ENCODE measurements at places on chromosomes 16 and 17.

DNA sequence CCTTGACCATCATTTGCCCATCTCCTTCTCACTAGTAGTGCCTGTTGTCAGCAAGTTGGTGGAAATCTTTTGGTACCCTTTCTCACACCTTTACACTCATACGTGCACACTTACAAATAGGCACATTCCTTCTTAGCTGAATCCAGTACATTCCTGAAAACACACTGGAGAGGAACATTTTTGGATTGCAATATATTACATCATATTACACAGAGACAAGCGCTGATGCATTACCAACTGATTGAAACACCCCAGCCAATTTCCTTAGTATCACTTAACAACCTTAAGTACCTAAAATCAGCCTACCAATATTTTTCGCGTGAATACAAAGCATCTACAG, 64.1 kb downstream of the PLCG2 start:
- no peak for DNase-seq

- DNase-seq = no peak
Observed at GRCh38 chr17:80349151-80349651, 65.8 kb upstream of the ENDOV start.

DNA sequence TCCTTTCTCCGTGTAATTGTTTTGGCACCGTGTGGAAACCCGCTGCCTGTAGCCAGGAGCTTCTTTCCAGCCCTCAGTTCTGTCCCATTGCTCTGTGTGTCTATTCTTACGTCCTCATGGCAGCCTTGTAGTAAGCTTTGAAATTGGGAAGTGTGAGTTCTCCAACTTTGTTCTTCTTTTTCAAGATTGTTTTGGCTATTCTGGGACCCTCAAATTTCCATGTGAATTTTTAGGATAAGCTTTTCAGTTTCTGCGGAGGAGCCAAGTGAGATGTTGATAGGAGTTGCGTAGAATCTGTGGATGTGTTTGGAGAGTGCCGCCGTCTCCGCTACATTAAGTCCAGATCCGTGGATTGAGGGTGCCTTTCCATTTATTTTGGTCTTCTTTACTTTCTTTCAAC, 15.2 kb downstream of the CHMP6 start:
- no peak for DNase-seq

- DNase-seq = no peak
Observed at GRCh38 chr16:74186561-74186971, 110.0 kb upstream of the PSMD7 start.

GRCh38 chr17:11644265-11645212, 46.3 kb downstream of the DNAH9 start:
- DNase-seq = no peak

DNA sequence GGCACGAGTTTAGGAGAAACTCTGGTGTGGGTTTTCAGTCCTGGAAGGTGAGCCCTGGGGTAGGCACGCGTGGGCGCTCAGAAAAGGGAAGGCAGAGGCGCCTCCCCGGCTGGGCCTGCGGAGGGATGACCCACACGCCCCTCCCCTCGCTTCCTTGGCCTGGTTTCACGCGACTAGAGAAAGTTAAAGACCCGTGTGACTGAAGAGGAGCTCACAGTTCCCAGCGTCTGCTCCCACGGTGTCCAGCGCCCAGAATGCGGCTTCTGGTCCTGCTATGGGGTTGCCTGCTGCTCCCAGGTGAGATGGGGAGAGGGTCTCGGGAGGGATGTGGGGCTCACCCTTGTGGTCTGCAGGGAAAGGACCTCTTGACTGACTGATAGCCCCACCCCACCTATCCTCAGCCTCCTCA, at the start of gene CD300LG:
CD300LG (plus strand) TSS at position 214 of the 409 bp plus-strand sequence; CDS start at position 255, 41 bp downstream.
- DNase-seq = no peak

- no peak for DNase-seq
Observed at GRCh38 chr16:80997139-80997798, 9.4 kb downstream of the CMC2 start.

GRCh38 chr16:9370061-9370491, 278.6 kb downstream of the HAPSTR1 start:
- DNase-seq = peak; percentile 62

DNA sequence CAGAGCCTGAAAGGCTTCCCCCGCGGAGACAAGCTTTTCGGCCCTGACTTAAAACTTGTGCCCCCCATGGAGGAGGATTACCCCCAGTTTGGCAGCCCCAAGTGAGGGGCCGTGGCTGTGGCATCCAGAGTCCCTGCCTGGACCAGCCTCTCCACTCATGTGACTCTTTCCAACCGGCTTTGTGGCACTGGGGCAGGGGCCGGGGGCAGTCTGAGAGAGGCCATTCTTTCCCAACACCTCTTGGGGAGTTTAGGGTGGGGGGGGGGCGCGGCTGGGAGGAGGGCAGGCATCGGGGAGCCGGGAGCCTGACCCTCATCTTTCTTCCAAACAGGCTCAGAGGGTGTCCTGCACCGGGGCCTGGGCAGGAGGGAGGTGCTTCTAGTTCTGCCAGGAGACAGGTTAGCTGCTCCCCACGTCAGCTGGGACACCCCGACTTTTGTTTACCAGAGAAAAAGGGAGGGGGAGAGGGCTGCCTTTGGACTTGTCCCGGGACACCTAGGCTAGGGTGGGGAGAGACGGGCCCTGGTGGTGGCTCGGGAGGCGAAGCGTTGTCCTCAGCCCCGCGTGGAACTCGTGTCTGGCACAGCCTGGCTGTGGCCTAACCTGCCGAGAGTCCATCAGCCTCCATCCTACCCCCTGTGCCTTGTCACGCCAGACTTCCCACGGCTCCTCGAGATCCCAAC, 7.3 kb upstream of the SERPINF1 start:
- no peak for DNase-seq

- no peak for DNase-seq
Observed at GRCh38 chr17:34711646-34712045, 132.3 kb downstream of the TMEM132E start.

DNA sequence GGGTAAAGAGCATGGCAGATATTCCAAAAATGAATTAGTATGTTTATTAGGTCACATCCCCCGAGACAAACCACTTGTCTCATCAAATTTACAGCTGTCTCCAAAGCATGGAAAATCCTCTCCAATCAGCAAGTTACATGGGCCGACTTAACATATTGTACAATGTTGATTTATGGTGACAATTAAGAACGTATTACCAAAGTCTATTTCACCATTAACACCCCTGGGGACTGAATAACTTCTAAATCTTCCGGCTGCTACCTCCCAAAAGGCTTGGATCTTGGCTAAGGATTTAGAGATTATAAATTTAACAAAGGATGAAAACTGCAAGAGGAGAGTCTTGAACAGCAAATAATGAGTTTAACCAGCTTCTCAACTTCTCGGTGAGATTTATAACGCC, 311.9 kb downstream of the NPIPA8 start:
- DNase-seq = no peak

DNA sequence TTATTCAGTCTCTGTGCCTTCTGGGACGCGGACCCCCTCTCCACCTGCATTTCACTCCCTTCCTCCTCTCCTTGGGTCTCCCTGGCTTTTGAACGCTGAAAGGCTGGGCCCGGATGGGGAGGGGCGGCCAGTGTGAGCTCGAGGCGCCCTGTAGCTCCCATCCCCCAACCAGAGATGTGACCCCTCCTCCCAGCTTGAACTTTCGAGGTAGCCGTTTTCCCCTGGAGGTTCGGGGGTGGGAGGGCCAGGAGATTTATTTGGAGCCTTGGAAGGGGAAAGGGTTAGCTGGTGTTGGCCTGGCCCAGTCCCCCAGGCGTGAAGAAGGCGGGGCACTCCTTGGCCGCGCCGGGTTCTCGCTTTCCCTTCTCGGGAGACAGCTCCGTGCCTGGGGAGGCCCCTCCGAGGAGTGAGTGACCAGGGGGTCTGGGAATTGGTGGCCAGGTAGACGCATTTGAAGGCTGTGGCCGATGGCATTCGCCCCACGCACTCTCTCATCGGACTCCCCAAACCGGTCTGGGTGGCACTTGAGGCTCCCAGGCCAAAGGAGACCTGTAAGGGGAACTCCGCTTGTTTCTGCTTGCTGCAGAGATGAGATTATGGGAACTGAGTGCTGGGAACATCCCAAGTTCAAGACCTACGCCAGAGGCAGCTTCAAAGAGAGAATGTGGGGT, 942 bp downstream of the LDAF1 start:
- no peak for DNase-seq

DNA sequence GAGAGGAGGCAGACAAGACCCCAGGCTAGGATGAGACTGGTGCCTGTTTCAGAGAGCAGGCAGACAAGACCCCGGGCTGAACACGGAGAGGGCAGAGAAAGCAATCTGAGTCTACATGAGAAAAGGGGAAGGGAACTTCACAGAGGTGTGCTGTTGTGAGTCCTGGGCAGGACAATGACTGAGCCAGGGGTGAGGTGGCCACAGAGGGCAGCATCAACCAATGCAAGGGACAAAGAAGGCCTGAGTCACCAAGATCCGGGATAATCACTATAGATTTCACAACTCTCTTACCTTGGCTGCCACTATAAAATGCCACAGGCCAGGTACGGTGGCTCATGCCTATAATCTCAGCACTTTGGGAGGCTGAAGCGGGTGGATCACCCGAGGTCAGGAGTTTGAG, 89.0 kb downstream of the SLC39A11 start:
- no peak for DNase-seq

- no peak for DNase-seq
Observed at GRCh38 chr17:12952012-12952411, 65.8 kb downstream of the ELAC2 start.

- no peak for DNase-seq
Observed at GRCh38 chr17:19461116-19461515, 50.1 kb downstream of the RNF112 start.

DNA sequence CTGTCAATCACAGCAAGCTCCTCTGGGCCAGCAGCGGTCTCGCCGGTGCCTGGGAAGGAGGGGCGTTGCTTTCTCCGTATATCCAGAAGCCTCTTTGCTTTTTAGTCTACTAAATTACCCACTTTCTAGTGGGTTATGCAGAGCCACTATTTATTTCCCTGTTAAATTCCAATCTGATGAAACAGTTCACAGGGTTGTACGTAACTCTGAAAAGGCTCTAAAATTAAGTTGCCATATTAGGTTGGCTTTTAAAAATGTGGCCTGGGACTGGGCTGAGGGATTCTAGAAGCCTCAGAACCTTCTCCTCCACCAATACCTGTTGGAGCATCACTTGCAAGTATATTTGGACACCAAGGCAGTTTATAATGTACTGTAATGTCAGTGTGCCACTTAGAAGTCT, 27.2 kb downstream of the MARCHF10 start:
- DNase-seq = no peak

- no peak for DNase-seq
Observed at GRCh38 chr17:18008496-18009268, 30.3 kb downstream of the ATPAF2 start.

DNA sequence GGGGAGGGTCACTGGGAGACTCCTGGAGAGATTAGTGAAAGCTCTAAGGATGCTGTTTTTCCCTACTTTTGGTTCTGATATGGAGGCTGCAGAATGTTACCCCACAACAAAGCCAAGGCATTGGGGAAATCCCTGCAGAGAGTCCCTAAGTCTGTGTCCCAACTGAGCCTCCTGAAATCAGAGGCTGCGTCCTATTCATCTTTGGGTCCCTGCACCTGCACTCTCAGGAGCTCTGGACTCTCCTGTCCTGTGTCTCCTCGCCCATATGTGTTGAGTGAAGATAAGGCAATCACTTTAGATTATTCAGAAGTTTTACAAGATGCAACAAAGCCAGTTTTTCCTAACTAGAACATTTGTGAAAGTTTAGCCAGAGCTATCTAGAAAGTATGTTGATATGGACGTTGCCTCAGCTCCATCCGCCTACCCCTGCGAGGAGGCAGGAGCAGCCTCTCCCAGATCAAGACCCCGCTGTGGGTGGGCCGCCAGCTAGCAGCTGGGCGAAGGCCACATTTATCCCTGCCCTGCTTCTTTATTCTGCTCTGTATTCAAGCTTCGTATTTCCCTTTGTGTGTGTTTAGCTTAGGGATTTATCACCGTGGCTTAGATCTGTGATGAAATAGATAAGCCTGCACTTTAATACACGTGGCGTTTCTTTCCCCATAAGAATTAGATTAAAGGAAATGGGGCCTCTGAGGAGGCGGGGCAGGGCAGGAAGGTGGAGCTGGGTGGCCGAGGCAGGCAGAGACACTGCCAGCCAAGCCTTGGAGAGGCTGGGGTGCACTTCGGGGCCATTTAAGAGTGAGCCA, 37.4 kb downstream of the SHISA6 start:
- DNase-seq = no peak

- no peak for DNase-seq
Observed at GRCh38 chr16:84787263-84787622, 32.5 kb upstream of the CRISPLD2 start.

- no peak for DNase-seq
Observed at GRCh38 chr16:82016964-82017363, 5.7 kb upstream of the SDR42E1 start.

DNA sequence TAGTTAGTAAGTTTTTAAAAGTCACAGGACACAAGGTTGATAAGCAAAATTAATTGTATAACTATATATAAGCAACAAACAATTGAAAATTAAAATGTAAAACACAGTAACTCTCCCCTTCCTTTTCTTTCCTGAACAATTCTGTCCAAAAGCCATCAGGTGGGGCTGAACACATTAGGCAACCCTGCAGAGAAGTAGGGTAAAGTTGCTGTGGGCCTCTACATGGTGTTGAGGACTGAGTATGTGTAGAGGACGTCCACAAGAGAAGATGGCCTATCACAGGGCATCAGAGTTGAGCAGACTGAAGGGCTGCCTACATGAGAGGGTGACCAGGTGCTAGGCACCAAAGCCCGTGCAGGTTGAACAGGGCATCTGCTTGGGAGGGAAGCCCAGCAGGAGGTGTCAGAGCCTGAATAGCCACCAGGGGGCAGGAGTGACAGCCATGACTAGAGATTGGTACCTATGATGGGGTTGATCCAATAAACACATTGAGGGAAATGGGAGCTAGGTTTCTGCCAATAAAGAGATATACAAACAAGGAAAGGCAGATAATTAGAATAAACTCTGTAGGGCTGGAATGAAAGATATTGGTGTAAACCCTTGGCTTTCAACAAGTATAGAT, 415.1 kb downstream of the NPIPA8 start:
- DNase-seq = no peak
